Caco-2 (cell line): ENCODE measurements at places on chromosomes 13 and 19. TPM values are rescaled to one million over a fixed set of nuclear protein-coding genes. Genes with fewer than 3 reads are reported as not detected.
A peak's percentile ranks its signal among the peaks of the same experiment; 100 is the strongest.

GRCh38 chr19:56611288-56611687 lies 16.2 kb downstream of the ZNF71 start:
- DNase-seq = no peak

GRCh38 chr13:46334035-46334822 lies 52.8 kb downstream of the RUBCNL start:
- no peak for DNase-seq

- no peak for DNase-seq
These were observed 24.0 kb upstream of the INSR start for GRCh38 chr19:7318176-7318575.

- DNase-seq = no peak
These were observed 1.4 kb upstream of the PRKD2 start for GRCh38 chr19:46718157-46718933.

GRCh38 chr19:5578097-5578846 lies 10.5 kb upstream of the TINCR start:
- peak; percentile 83 for DNase-seq

GRCh38 chr13:103883164-103883563 lies 816.9 kb upstream of the SLC10A2 start:
- peak; percentile 83 for DNase-seq

- DNase-seq = no peak
These were observed 26.7 kb downstream of the SPATA13 start for GRCh38 chr13:24187185-24187584.

DNA sequence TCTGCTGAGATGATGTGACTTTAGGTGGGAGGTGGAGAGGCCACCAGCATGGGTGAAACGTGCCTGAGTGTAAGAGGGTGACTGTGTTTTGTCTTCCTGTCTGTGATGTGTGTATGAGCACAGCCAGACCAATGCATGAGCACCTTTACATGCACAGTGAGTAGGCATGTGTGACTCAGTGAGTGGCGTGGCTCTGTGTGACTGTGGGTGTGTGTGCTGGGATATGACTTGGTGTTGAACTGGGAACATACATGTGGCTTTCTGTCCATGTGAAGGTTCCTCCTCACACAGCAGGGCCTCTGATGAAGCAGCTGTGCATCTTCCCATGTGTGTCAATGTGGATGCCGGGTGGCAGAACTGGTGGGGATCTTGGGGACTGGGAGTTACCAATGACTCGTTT lies 19.9 kb upstream of the LGALS13 start:
- no peak for DNase-seq

- no peak for DNase-seq
These were observed 493.2 kb downstream of the IRS2 start for GRCh38 chr13:109293166-109293565.

DNA sequence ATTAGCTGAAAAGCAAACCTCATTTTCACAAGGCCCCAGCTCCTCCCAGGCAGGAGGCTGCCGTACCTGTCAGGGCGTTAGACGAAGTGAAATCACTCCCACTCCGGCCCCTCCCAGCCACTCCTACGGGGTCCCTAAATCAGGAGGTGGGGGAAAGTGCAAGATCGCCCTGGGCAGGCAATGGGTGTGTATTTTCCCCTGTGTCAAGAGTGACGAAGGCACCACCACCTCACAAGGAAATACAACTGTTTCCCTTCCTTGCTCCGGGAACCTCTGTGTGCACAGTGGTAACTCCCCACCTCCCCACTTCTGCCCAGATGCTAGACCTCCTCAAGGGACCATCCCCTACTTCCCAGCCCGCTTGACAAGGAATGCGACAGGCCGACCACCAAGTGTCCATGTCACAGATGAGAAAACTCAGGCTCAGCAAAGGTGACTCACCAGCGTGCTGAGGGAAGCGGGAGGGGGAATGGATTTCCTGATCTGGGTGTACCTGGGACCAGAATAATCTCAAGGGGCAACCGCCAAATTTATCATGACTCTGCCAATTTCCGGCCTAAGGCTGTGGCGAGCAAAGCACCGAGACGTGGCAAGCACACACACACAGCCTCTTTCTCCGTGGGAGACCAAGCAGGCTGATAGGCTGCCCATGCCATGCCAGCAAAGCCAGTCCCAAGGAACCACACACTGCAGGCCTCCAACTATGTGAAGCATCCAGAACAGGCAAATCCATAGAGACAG lies 7.3 kb downstream of the PPP6R1 start:
- DNase-seq = no peak

- DNase-seq = no peak
These were observed 9.6 kb downstream of the CHERP start for GRCh38 chr19:16532440-16533234.

DNA sequence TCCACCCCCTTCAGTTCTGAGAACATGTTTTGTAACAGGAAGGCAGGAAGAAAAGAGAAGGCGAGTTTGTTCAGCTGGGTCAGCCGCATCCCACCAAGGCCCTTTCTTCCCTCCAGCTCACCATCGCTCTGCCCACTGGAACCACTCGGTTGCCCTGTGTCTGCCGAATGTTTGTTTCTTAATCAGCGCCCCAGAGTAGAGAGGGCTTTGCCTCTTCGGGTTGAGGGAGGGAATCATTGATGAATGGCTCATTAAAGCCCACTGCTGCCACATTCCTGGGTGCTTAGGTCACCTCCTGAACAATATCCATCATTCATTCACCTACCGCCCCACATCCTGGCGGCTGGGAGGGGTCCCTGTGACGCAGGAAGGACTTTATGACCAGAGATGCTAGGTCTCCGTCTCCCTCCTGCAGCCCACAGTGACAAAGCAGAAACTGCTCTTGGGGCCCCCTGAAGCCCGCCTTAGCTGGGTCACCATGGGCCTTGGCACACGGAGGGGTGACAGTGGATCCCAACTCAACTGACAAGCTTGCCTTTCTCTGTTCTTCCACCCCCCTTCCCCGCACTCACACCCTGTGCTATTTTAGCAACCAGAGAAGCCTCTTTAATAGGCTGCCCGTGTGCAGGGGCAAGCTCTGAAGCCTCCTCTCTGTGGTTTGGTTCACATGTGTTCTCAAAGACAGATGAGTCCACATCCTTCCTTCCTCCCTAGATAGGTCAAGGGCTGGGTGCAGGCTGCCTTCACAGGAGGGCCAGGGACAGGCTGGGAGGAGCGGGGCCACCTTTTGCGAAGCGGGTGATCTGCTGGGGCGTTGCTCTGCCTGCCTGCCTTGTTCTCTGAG lies 46.2 kb downstream of the ACTN4 start:
- peak; percentile 76 for DNase-seq

DNA sequence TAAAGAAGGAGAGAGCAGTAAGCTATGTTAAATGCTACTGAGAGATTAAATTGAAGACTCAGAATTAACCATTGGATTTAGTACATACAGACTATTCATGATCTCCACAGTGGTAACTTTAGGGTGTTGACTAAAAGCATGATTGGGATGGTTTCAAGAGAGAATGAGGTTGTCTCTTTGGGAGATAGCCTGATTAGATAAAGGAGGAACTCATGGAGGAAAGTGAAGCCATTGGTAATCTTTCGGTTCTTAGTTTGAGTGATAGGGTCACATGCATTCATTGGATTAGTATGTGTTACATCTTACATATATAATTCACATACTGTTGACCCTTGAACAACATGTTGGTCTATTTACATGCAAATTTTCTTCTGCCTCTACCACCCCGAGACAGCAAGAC lies 18.8 kb upstream of the KL start:
- no peak for DNase-seq

DNA sequence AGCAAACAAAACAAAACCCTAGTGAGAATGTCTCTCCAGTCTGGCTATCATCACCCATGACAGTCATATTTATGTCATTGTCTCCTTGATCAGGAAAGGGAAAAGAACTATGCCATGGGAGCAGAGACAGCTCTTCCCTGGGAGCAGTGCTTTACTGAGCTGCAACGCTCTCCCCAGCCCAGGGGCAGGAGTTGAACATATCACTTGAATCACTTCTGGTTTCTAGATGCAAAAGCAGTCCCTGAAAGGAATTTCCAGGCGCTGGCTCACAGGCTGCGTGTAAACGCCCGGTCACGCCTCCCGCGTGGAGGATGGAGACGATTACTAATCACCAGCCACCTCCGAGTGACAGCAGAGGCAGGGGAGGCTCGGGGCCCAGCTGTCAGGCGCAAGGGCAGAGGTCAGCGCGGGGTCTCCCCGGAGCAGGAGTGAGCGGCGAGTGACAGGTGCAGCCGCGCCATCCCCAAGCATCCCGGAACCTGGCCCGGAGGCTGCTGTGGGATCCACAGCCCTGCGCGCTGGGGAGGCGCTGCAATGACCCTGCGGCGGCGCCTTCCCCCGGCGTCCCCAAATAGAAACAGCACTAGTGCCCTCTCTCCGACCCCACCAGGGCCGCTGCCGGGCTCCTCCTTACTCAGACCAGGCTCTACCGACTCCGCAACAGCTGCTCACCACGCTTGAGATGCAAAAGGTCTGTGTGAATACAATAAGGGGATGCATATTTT lies 23.5 kb upstream of the DCLK1 start:
- DNase-seq = no peak

DNA sequence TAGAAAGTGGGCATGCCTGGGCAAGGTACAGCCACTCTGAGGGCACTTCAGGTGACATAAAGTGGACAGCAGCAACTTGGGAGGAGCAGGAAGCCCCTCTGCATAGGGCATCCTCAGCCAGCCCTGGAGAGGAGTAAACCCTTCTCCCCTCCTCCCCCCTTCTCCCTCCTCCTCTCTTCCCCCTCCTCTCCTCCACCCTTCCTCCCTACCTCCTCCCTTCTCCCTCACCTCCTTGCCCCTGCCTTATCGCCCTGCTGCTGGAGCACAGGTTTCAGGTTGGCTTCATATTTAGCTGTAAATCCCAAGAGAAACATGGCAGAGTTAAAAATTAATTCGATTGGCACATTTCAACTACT lies 30.5 kb upstream of the ATP12A start:
- no peak for DNase-seq

The CEACAM1 gene
- 7.1 and 9.9 TPM in 2 replicates for total RNA-seq

The GJB6 gene
- total RNA-seq = not detected in 2 replicates

The CYP4F12 gene
- 0.16 and 0.39 TPM in 2 replicates for total RNA-seq

The LILRB3 gene
- total RNA-seq = not detected in 2 replicates

The FCGBP gene
- total RNA-seq = 0.16 and 0.26 TPM in 2 replicates

The ZNF90 gene
- 4.8 and 7.1 TPM in 2 replicates for total RNA-seq

The AMER2 gene
- total RNA-seq = not detected in 2 replicates
